Bronchial epithelial cell (primary cell): ENCODE measurements at places on chromosomes 6 and 20.

GRCh38 chr6:25913741-25914140 is 16.8 kb downstream of the SLC17A2 start:
- DNase-seq: no peak

DNA sequence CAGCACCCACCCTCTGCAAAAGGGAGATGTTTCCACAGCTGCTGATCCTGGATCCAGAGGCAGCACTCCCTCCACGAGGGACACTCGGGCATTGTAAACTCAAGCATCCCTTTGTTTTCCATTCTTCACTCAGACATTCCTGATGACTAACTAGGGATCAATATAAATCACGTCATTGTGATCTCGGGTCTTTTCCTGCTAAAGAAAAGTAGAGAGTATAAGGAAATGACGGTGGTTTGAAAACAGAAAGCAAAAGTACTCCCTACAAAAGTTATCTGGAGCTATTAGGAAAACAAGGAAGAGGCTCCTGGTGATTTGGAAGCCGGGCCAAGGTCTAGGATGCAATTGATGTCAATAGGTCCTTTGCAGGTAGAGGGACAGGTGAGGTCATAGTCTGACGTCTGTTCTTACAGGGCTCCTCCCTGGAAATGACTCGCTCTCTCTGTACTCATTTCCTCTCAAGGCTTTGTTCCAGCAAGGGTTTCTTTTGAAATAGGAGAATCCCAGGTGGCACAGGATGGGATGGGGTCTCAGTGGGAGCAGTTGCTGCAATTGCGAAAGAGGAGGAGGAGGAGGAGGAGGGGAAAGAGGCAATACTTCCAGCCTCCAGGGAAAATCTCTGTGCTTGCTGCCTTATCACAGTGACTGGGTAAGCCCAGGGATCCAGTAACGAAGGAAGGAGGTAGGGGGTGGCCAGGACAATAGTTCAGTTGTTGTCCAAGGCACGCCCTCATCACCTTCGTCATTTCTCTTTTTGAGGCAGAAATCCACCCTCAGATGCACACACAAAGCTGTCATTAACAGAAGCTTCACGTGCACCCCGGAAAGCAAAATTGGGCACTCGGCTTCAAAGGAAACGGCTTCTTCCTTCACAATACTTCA is 222.8 kb downstream of the LY86 start:
- peak; percentile 100 for DNase-seq

- peak; percentile 97 for DNase-seq
These were observed 24.9 kb upstream of the IER3 start for GRCh38 chr6:30769088-30769852.

DNA sequence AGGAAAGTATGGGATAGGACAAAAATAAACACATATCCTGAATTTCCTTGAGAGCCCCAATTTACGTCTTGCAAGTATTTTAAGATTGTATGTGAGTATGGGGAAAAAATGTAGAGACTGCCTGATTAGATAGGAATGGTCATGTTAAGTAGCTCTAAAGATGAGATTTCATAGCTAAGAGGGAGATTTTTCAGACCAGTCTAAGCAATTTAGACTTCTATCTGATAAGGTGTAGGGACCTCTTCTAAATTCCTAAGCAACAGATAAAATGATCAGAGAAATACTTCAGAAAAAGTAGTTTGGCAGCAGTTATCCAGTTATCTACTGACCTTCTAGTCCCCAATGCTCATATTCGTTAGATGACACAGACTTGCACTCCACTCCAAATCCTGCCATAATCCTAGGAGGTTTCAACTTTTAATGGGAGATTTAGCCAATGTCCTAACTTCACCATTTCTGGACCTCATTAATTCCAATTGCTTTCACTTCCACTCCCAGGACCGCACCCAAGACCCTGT is 90.0 kb downstream of the FILIP1 start:
- DNase-seq: no peak

GRCh38 chr20:55159230-55159629 is 683.8 kb downstream of the DOK5 start:
- DNase-seq: no peak
